ENCODE measurements at places on chromosomes 13 and 19.

DNA sequence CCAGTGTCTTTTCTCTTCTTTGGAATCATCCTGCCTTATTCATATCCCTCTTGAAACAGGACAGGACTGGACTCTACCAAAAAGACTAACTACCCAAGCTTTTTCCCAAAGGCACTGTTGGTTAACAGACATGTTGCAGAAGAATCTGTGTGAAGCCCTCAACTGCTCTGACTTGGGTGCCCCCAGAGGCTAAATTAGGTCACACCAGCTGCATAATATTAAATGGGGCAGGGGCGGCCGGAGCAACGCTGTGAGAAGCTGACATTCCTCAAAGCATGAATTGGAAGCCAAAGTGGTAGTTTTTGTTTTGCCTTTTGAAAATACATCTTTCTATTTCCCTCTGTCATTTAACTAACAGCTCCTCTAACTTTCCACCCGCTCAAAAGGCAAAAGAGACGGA, 185.9 kb downstream of the LHFPL6 start:
- no peak for DNase-seq

DNA sequence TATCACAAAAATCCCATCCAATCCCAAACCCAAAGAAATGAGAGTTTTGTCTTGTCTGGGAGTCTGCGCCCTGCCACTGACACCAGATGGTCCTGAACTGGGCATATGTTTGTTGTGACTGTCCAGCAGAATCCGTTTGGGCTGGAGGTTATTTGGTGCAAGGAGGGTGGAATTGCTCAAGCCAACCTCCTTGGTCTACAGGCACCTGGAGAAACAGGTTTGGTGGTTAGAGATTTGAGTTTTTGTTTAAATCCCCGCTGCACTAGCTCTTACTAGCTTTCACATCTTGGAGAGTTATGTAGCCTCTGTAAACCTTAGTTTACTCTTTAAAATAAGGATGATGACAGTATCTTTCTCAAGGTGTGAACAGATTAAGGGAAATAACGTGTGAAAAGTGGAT, 101.7 kb downstream of the SLC7A1 start:
- no peak for DNase-seq

DNA sequence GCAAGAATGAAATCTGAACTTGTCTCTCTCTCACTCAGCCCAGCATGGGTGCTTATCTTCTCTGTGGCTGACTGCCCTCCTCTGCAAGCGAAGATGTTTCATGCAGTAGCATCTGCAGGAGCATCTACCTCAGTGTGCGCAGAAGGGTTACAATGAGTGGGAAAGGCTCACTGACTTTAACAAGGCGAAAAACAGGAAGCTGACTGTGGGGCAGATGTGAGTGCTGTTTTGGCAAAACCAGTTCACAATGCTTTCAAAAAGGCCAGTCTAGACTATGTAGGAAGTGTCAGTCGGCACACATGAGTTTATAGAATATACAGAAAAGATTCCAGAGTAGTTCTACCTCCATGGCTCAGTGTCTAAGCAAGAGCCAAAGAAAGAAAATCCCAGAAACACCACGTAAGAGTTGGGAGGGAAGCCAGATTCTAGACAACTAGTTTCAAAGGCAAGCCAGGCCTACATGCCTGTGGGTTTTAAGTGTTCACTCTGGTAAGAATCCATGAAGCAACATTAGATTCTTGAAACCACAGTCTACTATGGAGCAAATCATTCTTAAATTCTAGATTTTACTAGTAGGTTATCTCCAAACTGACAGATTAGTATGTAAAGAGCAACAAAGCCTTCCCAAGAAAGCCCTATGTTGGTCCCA, 124.5 kb downstream of the ABCC4 start:
- DNase-seq, result no peak

DNA sequence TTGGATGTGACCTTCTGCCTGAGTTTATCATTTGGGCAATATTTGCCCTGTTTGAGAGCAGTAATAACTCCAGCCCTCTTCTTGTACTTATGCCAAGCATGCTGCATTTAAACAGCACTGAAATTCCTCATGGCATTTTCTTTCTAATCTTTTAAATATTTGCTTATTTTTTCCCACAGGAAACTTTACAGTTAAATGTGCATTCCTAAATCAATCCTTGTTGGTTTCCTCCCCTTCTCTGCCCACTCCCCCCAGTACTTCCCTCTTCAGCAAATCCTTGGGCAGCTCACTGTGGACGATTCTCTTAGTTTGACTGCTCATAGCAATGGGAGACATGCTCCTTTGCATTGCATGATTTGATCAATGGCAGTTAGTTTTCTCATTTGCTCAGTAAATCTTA, 68.7 kb downstream of the RAP2A start:
- DNase-seq, result no peak

GRCh38 chr13:39225860-39226259, 187.6 kb downstream of the NHLRC3 start:
- no peak for DNase-seq
